ENCODE measurements at places on chromosomes 1 and 21. TPM values are rescaled to one million over a fixed set of nuclear protein-coding genes. Genes with fewer than 3 reads are reported as not detected.

- peak; percentile 23 for DNase-seq
These were observed 953 bp downstream of the TRIM46 start for GRCh38 chr1:155174324-155175280.

DNA sequence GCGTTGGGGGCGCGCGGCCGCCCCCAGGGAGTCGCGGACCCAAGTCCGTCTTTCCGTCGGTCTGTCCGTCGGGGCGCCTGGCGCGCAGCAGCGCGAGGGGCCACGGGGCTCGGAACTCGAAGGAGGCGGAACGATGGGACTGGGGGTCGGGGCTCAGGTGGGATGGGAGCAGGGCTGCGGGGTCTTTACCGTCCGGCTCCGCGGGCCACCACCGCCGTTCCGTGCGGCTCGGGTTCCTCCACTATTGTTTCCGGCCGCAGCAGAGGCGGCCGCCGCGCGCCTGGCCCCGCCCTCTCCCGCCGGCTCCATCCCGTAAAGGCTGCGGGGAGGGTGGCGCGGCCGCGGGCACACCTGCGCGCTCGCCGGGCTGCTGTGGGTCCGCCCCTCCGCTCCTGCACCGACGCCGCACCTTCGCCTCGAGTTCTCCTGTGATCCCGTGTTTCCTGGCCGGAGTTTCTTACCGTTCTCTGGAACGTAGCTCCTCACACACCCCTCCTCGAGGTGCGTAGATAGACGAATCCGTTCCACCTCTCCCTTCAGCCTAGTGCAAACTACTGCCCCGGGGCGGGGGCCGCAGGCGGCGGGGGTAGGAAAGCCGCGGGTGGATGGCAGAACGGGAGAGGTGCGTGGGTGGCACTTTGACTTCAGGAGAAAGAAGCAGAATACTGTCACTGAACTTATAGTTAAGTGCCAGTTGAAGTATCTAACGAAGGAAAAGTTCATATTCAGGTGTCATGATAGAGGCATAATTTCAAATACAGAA, at the start of gene C21orf91:
Gene C21orf91, minus strand, starts transcription at position 243 of the 763 bp plus-strand sequence. CDS start 1,038 bp downstream, outside the sequence.
- DNase-seq, result peak; percentile 79

DNA sequence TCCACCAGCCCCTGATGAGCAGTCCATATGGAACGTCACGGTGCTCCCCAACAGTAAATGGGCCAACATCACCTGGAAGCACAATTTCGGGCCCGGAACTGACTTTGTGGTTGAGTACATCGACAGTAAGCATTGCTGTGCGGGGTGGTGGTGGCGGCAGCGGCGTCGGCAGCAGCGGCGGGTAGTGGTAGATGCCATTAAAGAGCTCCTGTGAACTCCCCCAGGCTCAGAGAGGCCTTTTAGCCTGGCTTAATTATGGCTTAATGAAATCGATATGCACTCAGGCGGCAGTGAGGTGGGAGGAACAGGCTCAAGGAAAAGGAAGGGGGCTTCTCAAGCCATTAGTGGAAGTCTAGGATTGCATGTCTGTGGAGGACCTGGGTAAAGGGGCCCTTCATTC, 41.9 kb upstream of the CNTN2 start:
- DNase-seq, result no peak

GRCh38 chr1:201630582-201630981, 91.7 kb downstream of the NAV1 start:
- DNase-seq, result no peak

DNA sequence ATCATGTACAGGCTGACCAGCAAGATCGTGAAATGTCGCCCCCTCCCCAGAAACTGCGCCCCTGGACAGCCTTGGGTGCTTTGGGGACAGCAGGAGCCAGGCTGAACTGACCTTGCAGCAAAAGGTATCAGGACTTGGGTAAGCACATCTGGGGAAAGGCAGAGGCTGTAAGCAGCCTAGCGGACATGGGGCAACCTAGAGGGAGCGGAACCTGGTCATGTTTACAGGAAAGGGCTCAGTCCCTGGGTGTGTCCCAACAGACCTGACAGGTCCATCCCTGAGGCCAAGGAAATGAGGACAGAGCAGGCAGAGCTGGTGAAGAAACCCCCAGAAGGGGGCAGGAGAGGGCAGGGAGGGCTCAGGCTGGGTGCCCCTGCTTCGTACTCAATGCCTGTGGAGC, 3.1 kb upstream of the S100A8 start:
- DNase-seq, result no peak

DNA sequence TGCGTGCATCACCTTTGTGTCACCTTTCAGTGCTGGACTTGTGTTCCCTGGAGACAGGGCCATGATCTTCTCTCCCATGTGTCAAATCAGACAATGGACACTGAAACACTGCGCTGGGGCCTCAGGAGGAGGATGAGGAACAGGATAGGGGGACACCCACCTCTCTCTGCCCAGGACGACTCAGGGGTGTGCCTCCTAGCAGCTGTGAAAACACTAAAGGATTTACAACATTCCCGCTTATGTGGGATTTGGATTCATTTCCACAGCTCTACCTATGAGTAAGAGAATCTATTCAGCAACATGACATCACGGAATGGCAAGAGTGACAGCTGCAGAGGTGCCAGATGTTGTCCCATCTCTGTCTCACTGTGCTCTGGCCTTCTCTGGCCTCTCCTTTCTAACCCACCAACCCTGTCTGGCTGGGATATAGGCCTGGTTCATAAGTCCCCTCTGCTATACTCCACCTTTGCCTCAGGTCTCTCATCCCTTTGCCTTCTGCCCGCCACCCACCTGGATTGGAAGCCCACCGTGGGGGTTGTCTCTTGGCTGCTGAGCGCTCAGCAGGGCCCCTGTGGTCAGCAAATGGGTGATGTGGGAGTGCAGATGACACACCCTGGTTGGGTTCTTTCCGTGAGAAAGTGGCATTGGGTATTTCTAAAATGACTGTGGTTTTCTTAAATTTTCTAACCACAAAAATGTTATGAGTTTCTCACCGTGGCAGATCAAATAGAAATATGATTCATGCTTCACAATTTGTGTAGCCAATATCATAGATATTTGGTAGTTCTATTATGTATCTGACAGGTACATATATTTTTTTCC, 47.1 kb upstream of the TLR5 start:
- peak; percentile 81 for DNase-seq

DNA sequence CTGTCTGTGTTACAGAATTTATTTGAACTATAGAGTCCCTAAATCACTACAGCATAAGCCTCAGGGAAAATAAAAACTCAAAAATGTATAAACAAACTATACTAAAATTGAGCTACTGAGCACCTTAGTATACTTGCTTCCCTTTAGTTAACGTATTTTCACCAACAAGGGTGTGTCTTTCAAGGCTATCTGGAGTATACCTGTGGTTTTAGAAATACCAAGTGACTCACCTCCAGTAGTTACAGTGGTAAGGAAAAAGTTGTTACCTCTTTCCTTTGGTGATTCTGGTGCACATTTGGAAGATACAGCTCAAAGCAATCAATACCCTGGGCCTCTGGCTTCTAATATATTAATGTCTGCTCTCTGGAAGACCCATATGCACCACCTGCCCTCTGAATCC, 68.0 kb upstream of the C1orf105 start:
- DNase-seq, result peak; percentile 87

DNA sequence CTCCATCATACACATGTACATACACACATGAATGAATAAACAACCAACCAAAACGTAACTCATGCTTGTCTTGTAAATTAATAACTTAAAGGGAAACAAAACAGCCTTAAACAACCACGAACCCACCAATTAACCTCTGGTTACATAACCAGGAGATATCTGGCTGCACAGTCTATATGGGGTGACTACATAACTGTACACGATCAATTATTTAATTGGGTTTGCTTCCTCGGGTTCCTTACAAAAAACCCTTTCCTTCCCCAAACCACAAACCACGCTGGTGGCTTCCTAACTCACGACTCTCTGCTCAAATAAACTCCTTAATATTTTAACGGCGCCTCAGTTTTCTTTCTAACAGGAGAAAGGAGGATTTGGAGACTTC, 744 bp downstream of the ZNF670 start:
- DNase-seq, result peak; percentile 32

Gene ZP4
- total RNA-seq, result not detected

Gene C1orf226
- 2.6 TPM for total RNA-seq

Gene HPCAL4
- 1.0 TPM for total RNA-seq

Gene PTGS2
- total RNA-seq, result 29.4 TPM
